Heart left ventricle (tissue), 16 donors: ENCODE measurements at places on chromosomes 11 and 22. TPM values are rescaled to one million over a fixed set of nuclear protein-coding genes. Genes with fewer than 3 reads are reported as not detected.

BEST1 gene
- 0.64 TPM for total RNA-seq

C11orf91 gene
- total RNA-seq: not detected

NLRX1 gene
- total RNA-seq: 40.4 TPM

RASSF10 gene
- 0.14 TPM for total RNA-seq

SESN3 gene
- 3.1 TPM for total RNA-seq

HSPB2 gene
- total RNA-seq: 5.5 TPM

- H3K4me1 ChIP-seq: no peaks in the 10 kb centered on the region
- H3K36me3 ChIP-seq: no peaks in the 10 kb centered on the region
- peak; percentile 55 for DNase-seq
- H3K27me3 ChIP-seq: no peaks in the 10 kb centered on the region
These were observed 15.9 kb downstream of the PTPN5 start for GRCh38 chr11:18775492-18776292.

DNA sequence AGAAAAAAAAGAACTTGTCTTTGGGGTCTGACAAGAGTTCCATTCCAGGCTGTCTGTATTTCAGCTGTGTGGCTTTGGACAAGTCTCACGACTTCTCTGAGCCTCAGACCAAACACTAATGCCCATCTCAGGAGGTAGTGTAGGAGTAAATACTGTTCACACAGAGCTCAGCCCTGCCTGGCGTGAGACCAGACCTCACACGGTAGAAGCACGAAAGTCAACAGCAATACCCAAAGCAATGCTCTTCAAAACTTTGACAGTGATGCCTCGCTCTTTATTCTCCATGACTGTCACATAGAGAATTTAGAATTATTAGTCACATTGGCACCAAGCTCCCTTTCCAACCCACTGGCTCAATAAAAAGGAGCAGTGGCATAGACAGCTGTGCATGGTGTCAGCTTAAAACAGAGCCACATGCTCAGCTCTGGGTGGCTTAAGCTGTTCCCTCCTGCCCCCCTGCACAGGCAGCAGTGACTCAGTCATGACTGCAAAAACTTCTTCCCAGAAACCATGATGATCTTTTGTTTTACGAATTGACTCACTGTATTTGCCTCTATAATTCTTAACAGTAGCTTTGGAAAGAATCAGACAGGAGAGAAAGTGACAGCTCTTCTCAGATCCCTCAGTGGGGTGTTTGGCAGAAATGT is 74.0 kb upstream of the PHF21B start:
- H3K4me3 ChIP-seq: no peak overlapping the region
- DNase-seq: no peak
- peaks cover 6% of the 10 kb centered on the region for H3K27me3 ChIP-seq
- no peaks in the 10 kb centered on the region for H3K4me1 ChIP-seq
- H3K36me3 ChIP-seq: no peaks in the 10 kb centered on the region

- no peak overlapping the region for H3K27ac ChIP-seq
- peak; percentile 78 for DNase-seq
- no peaks in the 10 kb centered on the region for H3K27me3 ChIP-seq
- peak overlapping the region; percentile 51 for H3K4me3 ChIP-seq
- H3K36me3 ChIP-seq: no peaks in the 10 kb centered on the region
These were observed 3.4 kb downstream of the CCDC89 start for GRCh38 chr11:85682330-85683305.
